Urinary bladder (tissue), 4 donors: ENCODE measurements at places on chromosomes 11 and 22. TPM values are rescaled to one million over a fixed set of nuclear protein-coding genes. Genes with fewer than 3 reads are reported as not detected.

The BCO2 gene
- polyA plus RNA-seq = 2.8 TPM

GRCh38 chr11:86261328-86261727, 16.8 kb downstream of the EED start:
- DNase-seq = no peak

DNA sequence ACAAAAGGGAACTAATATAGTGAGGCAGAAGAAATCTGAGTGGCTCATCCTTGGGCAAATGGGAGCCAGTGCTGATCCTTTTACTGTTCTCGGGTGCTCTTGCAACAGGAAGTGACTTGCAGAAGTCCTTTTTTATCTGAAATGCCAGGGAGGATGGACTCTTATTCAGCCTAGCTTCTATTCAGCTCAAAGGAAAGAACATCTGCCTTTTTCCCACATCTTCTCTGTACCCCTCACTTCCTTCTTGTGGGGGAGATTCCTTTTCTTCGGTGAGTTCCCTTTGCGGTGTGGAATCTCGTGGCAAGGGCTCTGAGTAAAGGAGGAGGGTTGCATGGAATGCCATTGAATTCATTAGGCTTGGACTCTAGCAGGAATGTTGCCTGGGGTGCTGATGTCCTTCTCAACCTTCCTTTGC, 76.2 kb downstream of the ZBTB16 start:
- no peak for DNase-seq

DNA sequence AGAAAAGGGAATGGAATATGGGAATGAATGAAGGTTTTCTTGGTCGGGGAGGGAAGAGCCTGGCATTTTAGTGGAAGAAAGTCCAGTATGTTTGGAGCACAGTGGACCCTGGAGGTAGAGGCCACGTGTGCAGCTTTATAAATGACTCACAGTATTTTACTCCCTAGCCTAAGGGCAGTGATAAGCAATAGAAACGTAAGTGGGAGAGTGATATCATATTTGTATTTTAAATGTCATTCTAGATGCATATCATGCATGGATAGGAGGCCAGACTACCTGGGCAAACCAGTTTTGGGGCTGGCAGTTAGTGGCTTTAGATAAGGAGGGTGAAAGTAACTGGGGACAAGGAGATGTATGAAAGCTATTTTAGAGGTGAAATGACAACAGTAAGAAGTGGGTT, 174.1 kb downstream of the ARHGAP42 start:
- DNase-seq = no peak

The MPZL3 gene
- 1.4 TPM for polyA plus RNA-seq

DNA sequence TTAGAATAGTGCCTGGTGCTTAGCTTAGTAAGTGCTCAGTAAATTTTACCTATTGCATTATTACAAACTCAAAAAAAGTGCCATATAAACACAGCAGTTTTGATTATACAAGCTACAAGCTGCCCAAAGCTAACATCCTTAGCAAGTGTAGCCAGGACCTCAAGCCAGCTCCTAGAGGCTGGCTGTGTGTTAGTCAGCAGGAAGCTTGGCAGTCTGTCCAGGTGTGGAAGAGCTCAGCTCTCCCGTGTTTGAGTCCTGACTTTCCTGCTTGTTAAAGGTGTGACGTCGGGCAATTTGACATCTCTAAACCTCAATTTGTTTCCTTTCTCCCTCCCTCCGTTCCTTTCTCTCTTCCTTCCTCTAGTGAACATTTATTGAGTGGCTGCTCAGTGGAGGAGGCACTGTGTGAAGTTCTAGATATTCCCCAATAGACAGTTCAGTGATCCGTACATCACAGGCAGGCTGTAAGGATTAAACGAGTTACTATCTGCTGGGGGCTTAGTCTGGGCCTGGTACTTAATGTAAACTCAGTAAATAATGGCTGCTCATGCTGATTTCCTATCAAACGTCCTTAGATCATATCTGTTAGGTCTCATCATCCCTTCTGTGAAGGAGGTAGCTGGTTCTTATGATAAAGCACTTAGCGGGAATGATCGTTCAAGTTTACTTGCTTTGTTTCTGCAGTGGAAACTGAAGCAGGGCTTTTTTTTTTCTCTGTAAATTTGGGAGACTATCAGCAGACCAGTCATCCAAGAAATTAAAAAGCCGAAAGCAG, 68.7 kb downstream of the PRR5L start:
- no peak for DNase-seq

The TBC1D22A gene
- polyA plus RNA-seq = 19.1 TPM

GRCh38 chr11:69094111-69094914, 45.6 kb downstream of the TPCN2 start:
- DNase-seq = no peak

The DMC1 gene
- polyA plus RNA-seq = 1.8 TPM

DNA sequence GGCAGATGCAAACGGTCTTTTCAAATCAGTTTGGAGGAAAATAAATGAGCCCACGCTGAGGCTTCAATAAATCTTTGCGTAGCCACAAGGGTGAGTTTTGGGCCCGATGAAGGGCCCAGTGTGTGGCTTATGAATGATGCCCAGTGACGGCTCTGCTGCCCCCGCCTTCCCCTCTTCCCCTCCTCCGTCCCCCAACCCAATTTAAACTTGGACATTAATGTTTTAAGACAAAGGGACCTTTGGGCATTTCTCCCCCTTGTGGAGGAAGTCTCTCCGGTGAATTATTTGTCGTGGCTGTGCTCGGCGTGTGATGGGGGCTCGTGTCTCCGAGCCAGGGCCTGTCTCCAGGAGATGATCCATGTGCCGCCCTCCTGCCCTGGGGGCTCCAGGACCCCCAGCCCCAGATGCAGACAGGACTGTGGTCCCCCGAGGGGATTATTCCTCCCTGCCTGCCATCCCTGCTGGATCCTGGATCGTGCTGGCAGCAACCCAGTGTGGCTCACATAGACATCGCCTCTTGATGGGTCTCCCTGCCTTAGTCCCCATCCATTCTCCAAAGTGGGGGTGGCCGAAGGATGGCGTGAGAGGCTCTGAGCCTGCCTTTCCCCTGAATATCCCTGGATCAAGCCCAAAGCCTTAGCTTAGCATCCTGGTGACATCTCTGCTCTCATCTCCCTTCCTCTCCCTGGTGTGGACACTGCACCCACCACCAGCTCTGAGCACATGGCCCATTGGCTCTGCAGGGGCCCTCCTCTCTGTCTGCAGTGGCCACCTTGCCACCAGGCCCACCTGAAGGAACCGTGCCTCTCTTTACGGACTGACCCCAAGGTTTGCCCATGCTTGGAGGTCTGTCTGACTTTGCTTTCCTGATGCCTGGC, 56.4 kb downstream of the SMIM38 start:
- DNase-seq = no peak

GRCh38 chr22:29987137-29987536, 93.1 kb upstream of the HORMAD2 start:
- DNase-seq = no peak

GRCh38 chr11:102423936-102424335, 28.6 kb downstream of the TMEM123 start:
- DNase-seq = no peak

The DGCR6 gene
- polyA plus RNA-seq = 2.2 TPM

The MB gene
- 0.32 TPM for polyA plus RNA-seq

The KRTAP5-10 gene
- 0.51 TPM for polyA plus RNA-seq

The DEPDC7 gene
- 1.3 TPM for polyA plus RNA-seq

DNA sequence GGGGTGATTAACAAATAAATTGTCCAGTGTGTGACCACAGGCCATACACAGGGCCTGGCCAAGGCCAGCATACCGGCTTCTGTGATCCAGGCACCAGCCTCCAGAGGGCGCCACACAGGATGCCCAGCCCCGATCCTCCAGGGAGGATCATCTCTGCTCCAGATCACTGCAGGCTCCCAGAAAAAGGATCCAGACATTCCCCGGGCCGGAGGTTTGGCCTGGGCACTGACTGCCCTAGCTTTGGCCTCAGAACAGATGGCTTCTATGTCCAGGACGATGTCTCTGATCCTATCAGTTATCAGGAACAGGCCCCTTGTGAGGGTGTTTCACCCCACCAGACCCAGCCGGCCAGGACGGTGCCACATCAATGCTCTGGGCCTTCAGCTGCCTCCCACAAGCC, 74.5 kb upstream of the LMO1 start:
- no peak for DNase-seq

- no peak for DNase-seq
These were observed 163.4 kb upstream of the NCAM1 start for GRCh38 chr11:112797648-112798293.

- no peak for DNase-seq
These were observed 388.1 kb upstream of the B3GAT1 start for GRCh38 chr11:134800130-134800529.

GRCh38 chr22:27801202-27801615, 347 bp downstream of the MN1 start:
- DNase-seq = no peak

The PGA5 gene
- polyA plus RNA-seq = 0.38 TPM

The HEPHL1 gene
- polyA plus RNA-seq = not detected

GRCh38 chr11:62466444-62466843, 47.6 kb downstream of the SCGB1A1 start:
- no peak for DNase-seq

GRCh38 chr11:27285761-27286160, 77.3 kb downstream of the CCDC34 start:
- no peak for DNase-seq
